ENCODE measurements at places on chromosomes 5 and 9. TPM values are rescaled to one million over a fixed set of nuclear protein-coding genes. Genes with fewer than 3 reads are reported as not detected.

PPIC gene
- 19.9 TPM for polyA plus RNA-seq

GADD45G gene
- polyA plus RNA-seq, result 24.1 TPM

PTPN3 gene
- polyA plus RNA-seq, result 1.0 TPM

TOR1B gene
- polyA plus RNA-seq, result 10.6 TPM

ISL1 gene
- 0.55 TPM for polyA plus RNA-seq

SREK1 gene
- polyA plus RNA-seq, result 64.3 TPM

SPATA31D1 gene
- not detected for polyA plus RNA-seq

ADGRV1 gene
- polyA plus RNA-seq, result 46.1 TPM

OTP gene
- polyA plus RNA-seq, result not detected

ACO1 gene
- 16.2 TPM for polyA plus RNA-seq

CEP120 gene
- polyA plus RNA-seq, result 4.9 TPM

PDZD2 gene
- 8.3 TPM for polyA plus RNA-seq

RETREG1 gene
- polyA plus RNA-seq, result 3.8 TPM

ZER1 gene
- 7.0 TPM for polyA plus RNA-seq

BNC2 gene
- polyA plus RNA-seq, result 9.9 TPM

ZNF300 gene
- polyA plus RNA-seq, result 15.1 TPM

GOLM1 gene
- polyA plus RNA-seq, result 50.3 TPM

CBY3 gene
- polyA plus RNA-seq, result 0.38 TPM

CNTFR gene
- 0.73 TPM for polyA plus RNA-seq

SPATA31A3 gene
- polyA plus RNA-seq, result not detected

CATSPER3 gene
- polyA plus RNA-seq, result 0.37 TPM

FRRS1L gene
- 0.37 TPM for polyA plus RNA-seq

DMRT2 gene
- polyA plus RNA-seq, result not detected

IFNB1 gene
- not detected for polyA plus RNA-seq

NUTM2F gene
- not detected for polyA plus RNA-seq

PPP3R2 gene
- not detected for polyA plus RNA-seq

CSF1R gene
- polyA plus RNA-seq, result not detected

HRH2 gene
- polyA plus RNA-seq, result 8.8 TPM

PKD2L2 gene
- not detected for polyA plus RNA-seq

PDGFRB gene
- 4.5 TPM for polyA plus RNA-seq

SLC4A9 gene
- polyA plus RNA-seq, result not detected

FBLL1 gene
- polyA plus RNA-seq, result 4.3 TPM

PPP1R26 gene
- 10.7 TPM for polyA plus RNA-seq

FGFR4 gene
- 43.4 TPM for polyA plus RNA-seq

IL17B gene
- not detected for polyA plus RNA-seq

PCDHGA8 gene
- 0.70 TPM for polyA plus RNA-seq

SPAG8 gene
- polyA plus RNA-seq, result 0.45 TPM

FAM193B gene
- polyA plus RNA-seq, result 46.1 TPM

DNAI1 gene
- 0.82 TPM for polyA plus RNA-seq

SPATA31E1 gene
- 0.05 TPM for polyA plus RNA-seq
